ENCODE measurements at places on chromosomes 4 and X.

DNA sequence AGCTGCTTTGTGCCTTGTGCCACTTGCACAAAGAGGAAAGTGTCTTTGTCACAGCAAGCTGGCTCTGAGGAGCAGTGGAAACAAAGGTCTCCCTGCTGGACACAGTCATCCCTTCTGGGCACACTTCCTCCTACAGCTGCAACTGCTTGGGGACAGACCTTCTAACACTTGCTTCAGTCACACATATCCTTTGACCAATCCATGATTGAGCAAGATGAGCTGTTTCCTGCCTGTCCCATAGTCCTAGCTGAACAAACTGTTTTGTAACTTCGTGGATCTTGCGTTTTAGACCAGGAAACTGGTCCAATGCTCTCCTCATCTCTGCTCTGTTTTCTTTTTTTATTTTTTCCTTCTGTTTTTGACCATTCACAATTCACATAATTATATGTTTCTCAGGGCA is 98.5 kb downstream of the RRAGB start:
- DNase-seq, result no peak

DNA sequence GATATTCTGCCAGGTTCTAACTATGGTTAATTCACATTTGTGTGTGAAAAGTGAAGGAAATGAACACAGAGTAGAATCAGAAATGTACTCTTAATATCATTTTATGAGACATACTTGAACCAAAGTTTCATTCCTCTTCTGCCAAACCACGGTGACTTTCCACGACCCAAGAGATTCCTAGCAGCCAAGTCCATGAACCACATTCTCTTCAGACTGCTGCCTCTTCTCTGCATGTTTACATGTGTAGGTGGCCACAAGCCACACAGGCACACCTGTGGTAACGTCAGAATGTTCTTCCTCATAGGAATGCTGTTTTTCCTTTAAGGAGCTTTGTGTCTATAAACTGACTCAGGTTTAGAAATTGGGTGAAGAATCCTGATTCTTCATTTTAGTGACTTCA is 1411.2 kb downstream of the RAPGEF2 start:
- DNase-seq, result no peak

DNA sequence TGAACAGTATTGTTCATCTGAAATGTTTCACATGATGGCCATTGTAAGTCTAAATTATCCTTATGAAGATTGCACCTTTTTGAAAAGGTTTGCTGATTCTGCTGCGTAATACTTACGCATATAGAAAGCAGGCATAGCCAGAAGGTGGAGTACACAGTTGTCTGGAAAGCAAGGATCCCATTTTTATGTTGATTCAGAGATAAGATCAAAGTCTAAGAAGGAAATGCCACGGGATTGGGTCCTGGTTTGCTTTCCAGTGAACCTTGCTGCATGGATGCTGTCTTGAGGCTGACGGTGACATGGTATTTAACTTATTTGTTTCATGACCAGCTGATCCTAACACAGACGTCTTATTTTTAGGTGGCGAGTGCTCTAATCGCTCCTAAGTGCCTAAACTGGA is 15.5 kb downstream of the MAGEA9B start:
- no peak for DNase-seq

GRCh38 chrX:74363914-74364313 is 57.4 kb upstream of the SLC16A2 start:
- no peak for DNase-seq

DNA sequence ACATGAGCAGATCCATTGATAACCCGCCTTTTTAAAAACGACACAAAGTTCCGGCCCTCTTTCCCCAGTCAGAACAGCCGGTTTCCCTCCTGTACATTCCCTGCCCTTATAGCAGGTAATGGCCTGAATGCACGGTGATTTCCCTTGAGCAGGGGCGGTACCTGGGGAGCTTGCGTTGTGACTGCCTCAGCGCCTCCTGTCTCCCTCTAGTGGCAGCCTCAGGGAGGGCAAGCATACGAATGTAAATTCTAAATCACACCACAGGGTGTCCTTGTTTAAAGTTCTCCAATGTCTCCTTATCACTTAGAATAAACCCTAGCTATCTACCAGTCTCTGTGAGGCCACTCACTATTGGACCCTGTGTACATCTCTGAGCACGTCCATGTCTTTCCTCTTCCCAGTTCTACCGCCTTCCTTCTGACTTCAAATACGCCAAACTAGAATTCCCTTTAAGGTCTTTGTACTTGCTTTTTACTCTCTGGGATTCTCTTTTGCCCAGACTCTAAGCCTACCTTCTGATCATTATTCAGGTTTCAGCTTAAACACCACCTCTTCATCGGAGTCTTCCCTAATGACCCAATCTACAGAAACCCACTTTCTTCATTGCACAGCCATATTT is 18.4 kb upstream of the LDB2 start:
- no peak for DNase-seq

- DNase-seq, result no peak
Measured at GRCh38 chrX:17632942-17633341, 104.4 kb upstream of the SCML1 start.

DNA sequence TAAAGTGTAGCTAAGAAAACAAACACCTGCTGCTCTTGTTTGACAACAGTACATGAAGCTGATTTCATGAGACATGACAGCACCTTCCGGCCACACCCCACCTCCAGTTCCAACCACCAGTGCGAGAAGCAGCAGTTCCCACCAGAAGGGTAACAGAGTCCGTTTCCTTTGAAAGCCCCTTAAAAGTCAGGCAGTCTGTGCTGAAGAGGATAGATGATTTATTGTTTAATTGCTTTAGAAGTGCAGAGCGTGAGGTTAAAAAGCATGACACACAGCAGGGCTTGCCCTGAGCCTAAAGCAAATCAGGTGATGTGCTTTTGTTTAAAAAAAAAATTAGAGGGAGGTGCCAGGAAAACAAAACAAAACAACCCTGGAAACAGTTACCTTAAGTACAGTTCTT is 82.6 kb downstream of the HADH start:
- DNase-seq, result no peak

DNA sequence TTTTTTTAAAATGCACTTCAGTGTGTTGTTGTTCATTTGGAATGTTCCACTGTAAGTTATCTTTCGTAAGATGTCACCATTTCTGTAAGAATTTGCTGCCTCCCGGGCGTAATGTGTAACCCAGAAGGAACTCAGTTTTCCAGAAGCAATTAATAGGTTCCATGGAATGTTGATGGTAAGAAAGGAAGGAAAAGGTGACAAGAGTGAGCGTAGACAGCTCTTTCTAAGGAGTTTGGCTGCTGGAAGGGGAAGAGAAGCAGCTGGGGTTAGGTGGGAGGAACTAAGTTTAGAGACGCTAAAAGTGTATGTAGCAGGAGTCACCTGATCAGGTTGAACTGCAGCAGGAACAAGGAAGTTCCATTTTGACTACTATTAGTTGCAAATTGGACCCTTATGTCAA is 35.9 kb downstream of the PNMA5 start:
- DNase-seq, result no peak

DNA sequence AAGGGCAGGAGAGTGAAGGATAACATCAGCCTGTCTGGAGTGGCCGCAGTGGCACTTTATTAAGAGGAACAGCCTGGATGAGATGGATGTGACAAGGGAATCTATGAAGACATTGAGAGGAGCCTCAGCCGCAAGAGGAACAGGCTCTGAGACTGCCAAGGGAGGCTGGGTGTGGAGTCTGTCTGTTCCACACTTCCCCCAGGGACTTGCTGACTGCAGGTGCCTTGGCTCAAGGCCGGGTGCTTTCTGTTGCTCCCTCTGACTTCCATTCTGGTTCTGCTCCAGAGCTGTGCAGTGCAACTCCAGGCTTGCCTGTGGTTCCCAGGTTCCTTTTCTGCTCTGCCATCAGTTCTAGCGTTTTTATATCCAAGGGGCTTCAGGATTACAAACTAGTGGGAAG is 54.6 kb downstream of the FRMPD3 start:
- no peak for DNase-seq

DNA sequence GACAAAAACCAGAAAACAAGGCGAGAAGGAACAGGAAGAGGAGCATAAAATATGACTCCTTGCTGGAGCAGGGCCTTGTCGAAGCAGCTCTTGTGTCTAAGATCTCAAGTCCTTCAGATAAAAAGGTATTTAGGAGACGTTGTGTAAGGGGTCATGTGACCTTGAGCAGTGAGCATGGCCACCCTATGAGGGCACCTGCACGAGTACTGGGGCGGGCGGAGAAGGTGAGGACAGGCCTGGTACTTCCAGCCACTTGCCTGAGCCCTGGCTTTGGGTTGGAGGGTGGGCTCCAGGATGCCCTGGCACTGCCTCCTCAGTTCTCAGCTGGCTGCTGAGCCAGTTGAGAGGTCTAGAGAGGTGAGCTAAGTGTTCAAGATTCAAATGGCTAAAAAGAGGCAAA is 29.9 kb downstream of the NSD2 start:
- no peak for DNase-seq

- DNase-seq, result no peak
Measured at GRCh38 chr4:187380181-187380581, 615.4 kb upstream of the ZFP42 start.

DNA sequence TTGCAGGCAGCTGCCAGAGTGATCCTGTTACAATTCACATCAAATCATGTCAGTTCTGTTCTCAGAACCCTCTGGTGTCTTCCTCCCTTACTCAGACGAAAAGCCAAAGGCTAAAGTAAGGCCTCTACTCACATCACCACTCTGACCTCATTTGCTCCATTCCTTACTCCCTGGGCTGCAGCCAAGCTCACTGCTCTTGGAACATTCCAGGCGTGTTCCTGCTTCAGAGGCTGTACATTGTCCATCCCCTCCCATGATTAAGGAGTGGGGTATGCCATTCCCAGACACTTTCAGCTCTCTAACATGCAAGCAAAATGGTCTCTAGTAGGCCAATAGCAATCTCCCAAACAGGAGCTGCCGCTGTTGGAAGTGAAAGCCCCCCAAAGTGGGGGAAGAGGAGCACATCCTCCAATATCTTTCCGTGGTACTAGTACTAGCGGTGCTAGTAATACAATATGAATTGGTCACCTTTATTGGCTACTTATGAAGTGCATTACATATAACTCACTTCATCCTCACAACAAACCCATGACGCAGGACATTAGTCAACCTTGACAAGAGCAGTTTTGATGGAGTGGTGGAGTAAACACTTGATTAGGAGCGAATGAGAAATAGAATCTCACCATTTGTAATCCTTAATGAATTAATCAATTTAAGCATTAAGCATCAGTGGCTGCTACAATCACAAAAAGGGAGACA is 15.0 kb downstream of the GAB3 start:
- DNase-seq, result no peak

- no peak for DNase-seq
Measured at GRCh38 chrX:131724292-131724691, 180.4 kb downstream of the OR13H1 start.

- no peak for DNase-seq
Measured at GRCh38 chr4:173532725-173533511, 2.9 kb upstream of the HAND2 start.

DNA sequence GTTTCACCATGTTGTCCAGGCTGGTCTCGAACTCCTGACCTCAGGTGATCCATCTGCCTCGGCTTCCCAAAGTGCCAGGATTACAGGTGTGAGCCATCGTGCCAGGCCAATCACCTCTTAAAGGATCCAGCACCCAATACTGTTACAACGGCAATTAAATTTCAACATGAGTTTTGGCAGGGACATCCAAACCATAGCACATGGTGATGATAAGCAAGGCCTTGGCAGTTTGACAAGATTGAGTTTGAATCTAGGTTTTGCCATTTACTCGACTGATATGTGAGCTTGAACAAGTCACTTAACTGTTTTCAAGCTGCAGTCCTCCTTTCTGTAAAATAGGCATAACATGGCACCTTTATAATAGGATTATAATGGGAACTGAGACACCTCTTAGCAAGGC is 84.1 kb downstream of the GPR82 start:
- DNase-seq, result no peak

GRCh38 chrX:15203694-15204093 is 66.2 kb downstream of the ASB9 start:
- no peak for DNase-seq

DNA sequence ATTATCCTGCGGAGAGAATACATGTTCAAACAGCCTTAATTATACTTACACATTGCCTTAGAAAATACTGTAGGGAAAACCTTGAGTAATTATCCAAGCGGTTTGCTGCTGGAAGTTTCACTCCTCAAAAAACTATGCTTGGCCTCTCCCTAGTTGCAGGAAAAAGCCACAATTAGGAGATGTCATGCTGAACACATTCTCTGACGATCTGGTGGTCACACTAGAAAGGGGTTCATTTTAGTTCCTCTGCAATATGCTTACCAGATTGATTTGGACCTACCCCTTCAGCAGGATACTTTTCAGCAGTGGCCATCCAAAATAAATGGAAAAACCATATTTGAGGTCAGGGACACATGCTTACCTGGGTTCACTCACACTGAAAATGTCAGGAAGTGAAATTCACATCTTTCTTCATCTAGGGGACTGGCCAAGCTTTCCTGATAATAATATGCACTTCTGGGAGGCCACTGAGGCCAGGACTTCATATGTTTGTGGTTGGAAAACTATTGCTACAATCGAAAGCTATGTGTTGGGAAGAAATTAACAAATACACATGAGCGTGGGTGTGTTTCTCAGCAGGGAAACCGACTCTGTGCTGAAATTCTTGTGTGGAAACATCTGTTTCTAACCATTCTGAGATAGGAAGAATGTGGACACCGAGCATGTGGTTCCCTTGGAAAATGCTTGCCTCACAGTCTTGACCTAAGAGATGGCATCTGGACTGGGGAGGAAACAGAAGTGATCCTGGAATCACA is 68.8 kb downstream of the ATXN3L start:
- DNase-seq, result peak; percentile 95

- no peak for DNase-seq
Measured at GRCh38 chr4:2816401-2816954, 23.6 kb downstream of the SH3BP2 start.

DNA sequence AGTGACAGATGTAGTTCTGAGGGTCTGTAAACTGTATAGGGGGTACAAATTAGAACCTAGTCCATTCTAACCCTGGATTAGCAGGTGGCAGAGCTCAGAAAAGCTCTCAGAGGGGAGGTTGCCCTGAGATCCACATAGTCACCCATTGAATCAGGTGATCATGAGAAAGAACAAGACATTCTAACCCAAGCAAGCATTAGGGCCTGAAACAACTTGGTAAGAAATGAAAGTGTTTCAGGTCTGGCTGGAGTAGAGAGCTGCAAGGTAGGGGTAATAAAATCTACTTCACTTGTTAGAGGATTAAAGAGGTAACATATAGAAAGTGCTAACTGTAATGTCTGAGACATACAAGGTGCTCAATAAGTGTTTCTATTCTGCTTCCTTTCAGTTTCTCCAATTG is 8.8 kb upstream of the BMP2K start:
- no peak for DNase-seq

- peak; percentile 16 for DNase-seq
Measured at GRCh38 chrX:12701628-12702027, 89.6 kb upstream of the PRPS2 start.

Measured in AG09309 (cell line).